ENCODE measurements at places on chromosomes 16 and 17. TPM values are rescaled to one million over a fixed set of nuclear protein-coding genes. Genes with fewer than 3 reads are reported as not detected.

Gene IRF8
- 0.11 TPM for total RNA-seq

Gene ZKSCAN2
- total RNA-seq: 5.9 TPM

Gene ENGASE
- 7.8 TPM for total RNA-seq

Gene KRT16
- total RNA-seq: 69.1 TPM

Measured in placental epithelial cell (primary cell).